ENCODE measurements at places on chromosomes 2 and 18. TPM values are rescaled to one million over a fixed set of nuclear protein-coding genes. Genes with fewer than 3 reads are reported as not detected.

- no peak for DNase-seq
- no peaks in the 10 kb centered on the region for H3K27me3 ChIP-seq
- H3K36me3 ChIP-seq, result peaks cover 67% of the 10 kb centered on the region
- H3K4me1 ChIP-seq, result peaks cover 37% of the 10 kb centered on the region
Measured at GRCh38 chr2:219220652-219221402, 2.1 kb upstream of the ABCB6 start.

DNA sequence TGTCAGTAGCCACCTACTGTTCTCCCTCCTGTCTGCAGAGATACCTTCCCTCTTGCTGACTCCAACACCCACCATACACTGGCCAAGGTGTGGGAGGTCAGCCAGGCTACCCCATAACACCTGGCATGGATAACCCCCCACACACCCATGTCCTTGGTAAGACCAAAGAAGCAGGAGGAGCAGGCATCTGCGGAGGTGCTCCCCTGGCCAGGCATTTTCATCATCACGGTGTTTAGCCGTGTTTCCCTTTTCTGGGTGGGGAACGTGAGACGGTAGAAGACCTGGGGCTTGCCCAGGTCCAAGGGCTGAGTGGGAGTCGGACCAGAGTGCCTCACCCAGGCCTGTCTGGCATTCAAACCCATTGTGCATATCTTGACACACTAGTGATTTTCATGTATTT is 150.3 kb downstream of the SMAD7 start:
- no peak overlapping the region for H3K4me3 ChIP-seq
- H3K27ac ChIP-seq, result no peak overlapping the region
- no peaks in the 10 kb centered on the region for H3K27me3 ChIP-seq
- DNase-seq, result no peak
- no peaks in the 10 kb centered on the region for H3K36me3 ChIP-seq

- H3K4me3 ChIP-seq, result no peak overlapping the region
- H3K27ac ChIP-seq, result no peak overlapping the region
- no peak for DNase-seq
- H3K27me3 ChIP-seq, result no peaks in the 10 kb centered on the region
- H3K36me3 ChIP-seq, result no peaks in the 10 kb centered on the region
Measured at GRCh38 chr2:233119806-233120205, 59.7 kb downstream of the INPP5D start.

DNA sequence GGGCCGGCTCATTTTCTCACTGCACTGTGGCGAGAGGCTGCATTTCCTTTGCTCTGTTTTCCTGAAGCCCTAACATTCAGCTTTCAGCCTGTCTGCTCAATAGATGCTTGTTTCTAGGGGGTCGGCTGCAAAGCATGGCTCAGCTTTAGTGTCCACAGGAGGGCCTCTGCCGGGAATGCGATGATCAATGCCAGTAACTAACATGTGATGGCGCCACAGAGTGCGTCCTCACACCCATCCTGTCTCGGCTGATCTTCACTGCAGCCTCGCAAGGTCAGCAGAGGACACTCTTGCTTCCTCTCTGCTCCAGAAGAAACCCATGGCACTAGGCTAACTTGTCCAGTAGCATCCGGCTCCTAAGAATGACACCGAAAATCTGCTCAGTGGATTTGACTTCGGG is 156.4 kb upstream of the PXDN start:
- no peak overlapping the region for H3K27ac ChIP-seq
- H3K36me3 ChIP-seq, result no peaks in the 10 kb centered on the region
- DNase-seq, result peak; percentile 74
- no peak overlapping the region for H3K4me3 ChIP-seq
- no peaks in the 10 kb centered on the region for H3K27me3 ChIP-seq

DNA sequence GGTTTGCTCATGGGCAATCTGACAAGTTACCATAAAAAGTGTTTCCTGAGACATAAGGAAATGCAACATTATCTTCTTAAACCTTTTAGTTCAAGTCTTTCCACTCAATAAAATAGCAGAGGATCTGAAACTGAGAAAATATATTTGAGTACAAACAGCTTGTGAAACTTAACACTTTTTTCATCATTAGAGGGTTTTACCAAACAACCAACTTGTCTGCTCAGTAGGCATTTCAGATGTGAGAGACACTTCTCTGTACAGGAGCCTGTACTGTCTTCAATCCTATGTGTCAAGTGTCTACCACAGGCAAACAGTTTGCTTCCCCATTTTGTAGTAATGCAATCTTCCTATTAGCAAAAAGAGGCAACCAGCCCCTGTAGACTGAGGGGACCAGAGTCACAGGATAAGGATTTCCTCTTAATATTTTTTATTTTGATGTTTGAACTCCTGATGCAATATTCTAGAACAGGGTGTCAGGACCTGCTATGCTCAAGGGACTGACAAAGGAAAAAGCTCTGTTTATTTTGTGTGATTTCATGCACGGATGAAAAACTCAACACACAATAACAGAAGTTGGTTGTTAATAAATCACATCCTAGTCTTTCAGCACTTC is 159.1 kb upstream of the LHCGR start:
- H3K4me3 ChIP-seq, result no peak overlapping the region
- H3K27me3 ChIP-seq, result no peaks in the 10 kb centered on the region

GRCh38 chr2:137951586-137951985 is 12.7 kb upstream of the HNMT start:
- no peak overlapping the region for H3K4me3 ChIP-seq
- DNase-seq, result no peak
- no peaks in the 10 kb centered on the region for H3K4me1 ChIP-seq

DNA sequence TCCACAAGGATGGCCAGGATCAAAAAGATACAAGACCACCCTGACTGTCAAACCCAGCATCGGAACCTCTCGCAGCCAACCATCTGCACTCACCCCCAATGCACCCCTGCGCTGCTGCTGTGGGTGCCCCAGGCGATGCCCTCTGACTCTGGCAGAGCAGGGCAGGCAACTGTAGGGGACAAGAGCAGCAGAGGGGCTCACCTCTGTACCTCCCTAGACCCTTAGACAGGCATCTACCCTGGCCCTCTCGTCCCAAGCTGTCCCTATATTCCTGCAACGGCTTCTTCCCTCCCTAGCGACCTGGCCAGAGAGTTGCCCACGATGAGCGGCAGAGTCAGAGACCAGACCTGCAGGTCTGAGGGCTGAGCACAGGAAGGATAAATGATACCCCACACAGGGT is 128.2 kb downstream of the HDAC4 start:
- H3K27ac ChIP-seq, result peak overlapping the region; percentile 37
- peaks cover 63% of the 10 kb centered on the region for H3K4me1 ChIP-seq
- no peaks in the 10 kb centered on the region for H3K36me3 ChIP-seq
- H3K27me3 ChIP-seq, result no peaks in the 10 kb centered on the region
- no peak for DNase-seq

- H3K27me3 ChIP-seq, result no peaks in the 10 kb centered on the region
- H3K4me3 ChIP-seq, result no peak overlapping the region
- no peaks in the 10 kb centered on the region for H3K4me1 ChIP-seq
- DNase-seq, result no peak
- H3K36me3 ChIP-seq, result no peaks in the 10 kb centered on the region
Measured at GRCh38 chr2:139790136-139790535, 1009.9 kb upstream of the NXPH2 start.

DNA sequence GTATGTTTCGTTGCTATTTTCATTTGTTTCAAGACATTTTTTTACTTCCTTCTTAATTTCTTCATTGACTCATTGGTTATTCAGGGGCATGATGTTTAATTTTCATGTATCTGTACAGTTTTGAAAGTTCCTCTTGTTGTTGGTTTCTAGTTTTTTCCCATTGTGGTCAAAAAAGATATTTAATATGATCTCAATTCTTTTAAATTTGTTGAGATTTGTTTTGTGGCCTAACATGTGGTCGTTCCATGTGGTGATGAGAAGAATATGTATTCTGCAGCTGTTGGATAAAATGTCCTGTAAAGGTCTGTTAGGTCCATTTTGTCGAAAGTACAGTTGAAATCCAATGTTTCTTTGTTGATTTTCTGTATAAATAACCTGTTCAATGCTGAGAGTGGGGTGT is 110.3 kb upstream of the MAP4K4 start:
- H3K27ac ChIP-seq, result no peak overlapping the region
- no peak overlapping the region for H3K4me3 ChIP-seq
- H3K27me3 ChIP-seq, result no peaks in the 10 kb centered on the region
- DNase-seq, result no peak
- H3K36me3 ChIP-seq, result no peaks in the 10 kb centered on the region

GRCh38 chr2:110867078-110867477 is 134.7 kb downstream of the ACOXL start:
- H3K4me1 ChIP-seq, result no peaks in the 10 kb centered on the region
- no peaks in the 10 kb centered on the region for H3K36me3 ChIP-seq
- H3K27ac ChIP-seq, result no peak overlapping the region
- no peak for DNase-seq
- H3K4me3 ChIP-seq, result no peak overlapping the region

GRCh38 chr2:241272303-241273209 is 42.9 kb downstream of the HDLBP start:
- DNase-seq, result no peak
- peak overlapping the region; percentile 92 for H3K4me3 ChIP-seq
- H3K27me3 ChIP-seq, result no peaks in the 10 kb centered on the region
- H3K27ac ChIP-seq, result peak overlapping the region; percentile 94

DNA sequence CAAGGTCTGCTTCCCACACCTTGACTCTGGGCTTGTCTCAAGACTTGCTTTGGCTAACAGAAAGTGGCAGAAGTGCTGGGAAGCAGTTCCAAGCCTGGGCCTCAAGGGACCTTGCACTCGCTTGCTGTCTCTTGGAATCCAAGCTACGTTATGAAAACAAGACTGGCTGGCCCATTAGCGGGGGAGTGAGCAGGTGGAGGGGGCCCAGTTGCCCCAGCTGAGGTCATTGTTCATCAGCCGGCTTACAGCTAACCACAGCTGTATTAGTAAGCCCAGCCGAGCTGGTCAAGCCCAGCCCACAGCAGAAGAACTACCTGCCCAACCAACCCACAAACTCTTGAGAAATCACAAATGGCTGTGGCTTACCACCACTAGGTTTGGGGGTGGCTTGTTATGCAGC is 63.1 kb downstream of the MARCO start:
- no peaks in the 10 kb centered on the region for H3K4me1 ChIP-seq
- H3K36me3 ChIP-seq, result no peaks in the 10 kb centered on the region
- H3K27ac ChIP-seq, result no peak overlapping the region
- H3K4me3 ChIP-seq, result no peak overlapping the region
- H3K27me3 ChIP-seq, result no peaks in the 10 kb centered on the region
- DNase-seq, result no peak

- no peak for DNase-seq
- no peaks in the 10 kb centered on the region for H3K27me3 ChIP-seq
- no peak overlapping the region for H3K4me3 ChIP-seq
- peaks cover 11% of the 10 kb centered on the region for H3K4me1 ChIP-seq
- no peaks in the 10 kb centered on the region for H3K36me3 ChIP-seq
Measured at GRCh38 chr2:45711224-45711623, 59.7 kb downstream of the PRKCE start.

GRCh38 chr18:2070631-2071030 is 500.7 kb downstream of the METTL4 start:
- H3K4me1 ChIP-seq, result no peaks in the 10 kb centered on the region
- DNase-seq, result no peak
- no peaks in the 10 kb centered on the region for H3K36me3 ChIP-seq
- H3K27ac ChIP-seq, result no peak overlapping the region
- no peaks in the 10 kb centered on the region for H3K27me3 ChIP-seq

GRCh38 chr2:232386740-232387450 is 8.3 kb downstream of the ALPP start:
- peaks cover 14% of the 10 kb centered on the region for H3K4me1 ChIP-seq
- no peaks in the 10 kb centered on the region for H3K27me3 ChIP-seq
- DNase-seq, result no peak
- H3K36me3 ChIP-seq, result no peaks in the 10 kb centered on the region
- peak overlapping the region; percentile 33 for H3K4me3 ChIP-seq
- H3K27ac ChIP-seq, result peak overlapping the region; percentile 44

DNA sequence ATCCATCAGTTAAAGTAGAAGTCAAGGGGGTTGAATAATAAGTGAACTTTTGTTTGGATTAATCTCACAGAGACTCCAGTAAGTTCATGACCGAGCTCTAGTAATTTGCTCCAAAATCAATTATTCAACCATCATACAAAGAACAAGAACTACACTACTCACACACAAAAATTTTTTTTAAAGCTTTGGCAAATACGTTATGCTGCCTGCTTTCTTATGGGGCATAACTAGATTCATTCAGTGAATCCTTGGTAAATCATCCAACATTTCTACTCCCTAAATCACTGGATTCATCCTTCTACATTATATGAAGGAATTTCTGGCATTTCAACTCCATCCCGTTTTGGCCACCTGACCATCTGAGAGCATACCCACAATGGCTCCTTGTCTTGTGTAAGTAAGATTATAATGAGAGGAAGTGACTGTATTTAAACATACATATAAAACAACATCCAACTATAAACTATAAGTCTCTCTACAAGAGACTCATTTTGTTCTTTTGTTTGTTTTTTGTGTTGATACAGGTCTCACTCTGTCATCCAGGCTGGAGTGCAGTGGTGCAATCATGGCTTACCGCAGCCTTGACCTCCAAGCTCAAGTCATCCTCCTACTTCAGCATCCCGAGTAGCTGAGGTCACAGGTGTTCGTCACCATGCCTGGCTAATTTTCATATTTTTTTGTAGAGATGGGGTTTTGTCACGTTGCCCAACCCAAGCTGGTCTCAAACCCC is 144.2 kb upstream of the LRRTM4 start:
- no peak for DNase-seq
- no peaks in the 10 kb centered on the region for H3K27me3 ChIP-seq
- H3K4me3 ChIP-seq, result no peak overlapping the region
- no peak overlapping the region for H3K27ac ChIP-seq
- H3K4me1 ChIP-seq, result no peaks in the 10 kb centered on the region
- no peaks in the 10 kb centered on the region for H3K36me3 ChIP-seq

- H3K4me3 ChIP-seq, result no peak overlapping the region
- no peaks in the 10 kb centered on the region for H3K27me3 ChIP-seq
- no peak overlapping the region for H3K27ac ChIP-seq
- no peak for DNase-seq
- H3K4me1 ChIP-seq, result no peaks in the 10 kb centered on the region
- H3K36me3 ChIP-seq, result no peaks in the 10 kb centered on the region
Measured at GRCh38 chr2:208031608-208032019, 6.3 kb upstream of the PLEKHM3 start.

Gene MBD5
- 32.7 TPM for total RNA-seq

Gene SCYGR4
- not detected for total RNA-seq

Gene LRP2
- total RNA-seq, result not detected

Gene DCDC2C
- not detected for total RNA-seq

Gene PER2
- total RNA-seq, result 21.1 TPM

Gene IL18RAP
- total RNA-seq, result 5.9 TPM

Gene CTDP1
- 23.3 TPM for total RNA-seq

Gene GPR39
- not detected for total RNA-seq

Gene GPBAR1
- 8.1 TPM for total RNA-seq

Gene NEB
- total RNA-seq, result 0.98 TPM

Gene MAPRE3
- total RNA-seq, result 20.6 TPM

Gene HOXD4
- total RNA-seq, result 4.9 TPM

Data from vagina (tissue), 2 donors.